ENCODE measurements at places on chromosomes 5 and 9.
A peak's percentile ranks its signal among the peaks of the same experiment; 100 is the strongest.

GRCh38 chr5:1029282-1029944 lies 20.8 kb downstream of the NKD2 start:
- H3K4me1 ChIP-seq: peaks cover 3% of the 10 kb centered on the region
- no peak overlapping the region for H3K27ac ChIP-seq
- no peak for DNase-seq

GRCh38 chr9:136694163-136694871 lies 7.1 kb upstream of the AGPAT2 start:
- H3K4me3 ChIP-seq: no peak overlapping the region
- peaks cover 20% of the 10 kb centered on the region for H3K27me3 ChIP-seq
- DNase-seq: no peak
- no peaks in the 10 kb centered on the region for H3K4me1 ChIP-seq
- H3K36me3 ChIP-seq: no peaks in the 10 kb centered on the region
- no peak overlapping the region for H3K27ac ChIP-seq

GRCh38 chr5:59007460-59008063 lies 424.7 kb downstream of the RAB3C start:
- peaks cover 6% of the 10 kb centered on the region for H3K36me3 ChIP-seq
- no peaks in the 10 kb centered on the region for H3K27me3 ChIP-seq
- H3K4me1 ChIP-seq: peaks cover 35% of the 10 kb centered on the region
- H3K4me3 ChIP-seq: no peak overlapping the region

GRCh38 chr5:151670953-151671636 lies 15.6 kb downstream of the SPARC start:
- DNase-seq: no peak
- peaks cover 3% of the 10 kb centered on the region for H3K36me3 ChIP-seq
- no peaks in the 10 kb centered on the region for H3K4me1 ChIP-seq
- no peak overlapping the region for H3K4me3 ChIP-seq

GRCh38 chr5:33753704-33754103 lies 138.1 kb downstream of the ADAMTS12 start:
- no peaks in the 10 kb centered on the region for H3K4me1 ChIP-seq
- H3K4me3 ChIP-seq: no peak overlapping the region
- peaks cover 13% of the 10 kb centered on the region for H3K27me3 ChIP-seq
- H3K36me3 ChIP-seq: no peaks in the 10 kb centered on the region
- DNase-seq: no peak
- no peak overlapping the region for H3K27ac ChIP-seq

GRCh38 chr9:127541865-127542264 lies 70.2 kb upstream of the STXBP1 start:
- no peaks in the 10 kb centered on the region for H3K27me3 ChIP-seq
- H3K27ac ChIP-seq: peak overlapping the region; percentile 67
- H3K36me3 ChIP-seq: no peaks in the 10 kb centered on the region
- DNase-seq: no peak
- H3K4me3 ChIP-seq: no peak overlapping the region

- peaks cover 80% of the 10 kb centered on the region for H3K27me3 ChIP-seq
- peaks cover 8% of the 10 kb centered on the region for H3K36me3 ChIP-seq
- no peak overlapping the region for H3K4me3 ChIP-seq
- no peaks in the 10 kb centered on the region for H3K4me1 ChIP-seq
- no peak for DNase-seq
Observed at GRCh38 chr9:126589349-126589748, 24.4 kb upstream of the LMX1B start.

GRCh38 chr5:7759951-7760580 lies 90.9 kb downstream of the CFAP90 start:
- no peak for DNase-seq
- H3K27ac ChIP-seq: no peak overlapping the region
- peaks cover 81% of the 10 kb centered on the region for H3K27me3 ChIP-seq
- peaks cover 6% of the 10 kb centered on the region for H3K36me3 ChIP-seq
- H3K4me1 ChIP-seq: peaks cover 4% of the 10 kb centered on the region
- no peak overlapping the region for H3K4me3 ChIP-seq

GRCh38 chr9:33178972-33179697 lies 12.0 kb upstream of the B4GALT1 start:
- peaks cover 13% of the 10 kb centered on the region for H3K27me3 ChIP-seq
- no peak overlapping the region for H3K27ac ChIP-seq
- H3K4me3 ChIP-seq: no peak overlapping the region
- H3K4me1 ChIP-seq: peaks cover 6% of the 10 kb centered on the region
- H3K36me3 ChIP-seq: no peaks in the 10 kb centered on the region

DNA sequence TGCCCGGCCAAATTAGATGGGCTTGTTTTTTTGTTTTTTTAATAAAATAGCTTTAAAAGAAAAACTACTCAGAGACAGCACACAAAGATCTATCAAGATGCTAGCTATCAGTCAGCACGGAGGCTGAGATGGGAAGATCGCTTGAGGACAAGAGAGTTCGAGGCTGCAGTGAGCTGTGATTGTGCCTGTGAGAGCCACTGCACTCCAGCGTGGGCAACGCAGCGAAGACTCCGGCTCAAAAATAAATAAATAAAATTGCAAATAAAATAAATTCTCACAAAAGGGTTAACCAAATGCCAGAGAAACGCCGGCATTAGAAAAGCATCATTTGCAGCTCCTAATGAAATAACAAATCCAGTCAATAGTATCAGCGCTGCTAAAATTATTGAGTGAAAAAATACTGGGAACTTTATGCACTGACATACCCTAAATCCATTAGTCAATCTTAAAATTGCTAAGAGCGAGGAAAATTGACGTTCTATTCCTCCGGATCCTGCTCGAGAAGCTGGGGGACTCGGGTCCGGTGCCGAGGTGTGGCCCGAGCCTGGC lies 681 bp downstream of the CPLANE1 start:
- no peak for DNase-seq
- H3K4me1 ChIP-seq: peaks cover 6% of the 10 kb centered on the region
- H3K27ac ChIP-seq: peak overlapping the region; percentile 90
- H3K27me3 ChIP-seq: no peaks in the 10 kb centered on the region

GRCh38 chr5:64165500-64166200 lies at the start of gene RNF180:
Gene RNF180 (plus strand): TSS chr5:64165843. CDS start chr5:64200808, 34,965 bp downstream.
- DNase-seq: no peak
- H3K4me3 ChIP-seq: peak within 1 kb of the TSS; percentile 16
- no peak within 1 kb of the TSS for H3K27ac ChIP-seq
- H3K4me1 ChIP-seq: peaks cover 3% of the 10 kb centered on the region
- no peaks in the 10 kb centered on the region for H3K36me3 ChIP-seq
- peaks cover 21% of the 10 kb centered on the region for H3K27me3 ChIP-seq

- no peak overlapping the region for H3K4me3 ChIP-seq
- no peak for DNase-seq
- H3K4me1 ChIP-seq: no peaks in the 10 kb centered on the region
- no peaks in the 10 kb centered on the region for H3K36me3 ChIP-seq
- H3K27ac ChIP-seq: no peak overlapping the region
- peaks cover 4% of the 10 kb centered on the region for H3K27me3 ChIP-seq
Observed at GRCh38 chr9:1200847-1201251, 150.7 kb downstream of the DMRT2 start.

GRCh38 chr5:136811551-136811950 lies 446.2 kb upstream of the TRPC7 start:
- H3K27ac ChIP-seq: no peak overlapping the region
- DNase-seq: no peak
- H3K4me3 ChIP-seq: no peak overlapping the region
- no peaks in the 10 kb centered on the region for H3K27me3 ChIP-seq
- H3K4me1 ChIP-seq: no peaks in the 10 kb centered on the region
- H3K36me3 ChIP-seq: no peaks in the 10 kb centered on the region

DNA sequence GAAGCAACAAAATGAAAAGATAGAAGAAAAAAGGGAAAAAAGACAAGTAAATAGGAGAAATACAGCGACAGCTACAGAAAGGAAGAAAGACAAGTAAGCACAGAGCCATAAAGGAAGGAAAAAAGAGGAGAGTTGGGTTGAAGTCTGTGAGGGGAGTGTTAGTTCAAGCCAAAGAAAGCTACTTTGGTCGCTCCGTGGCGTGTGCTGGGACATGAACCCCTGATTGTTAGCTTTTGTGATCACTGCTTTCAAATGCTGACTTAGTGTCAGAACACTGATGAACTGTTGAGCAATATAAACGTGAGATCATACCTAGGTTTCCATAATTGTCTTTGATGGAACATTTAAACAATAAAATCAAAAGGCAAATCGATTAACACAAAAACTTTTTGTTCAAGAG lies 370.1 kb downstream of the TMEM161B start:
- no peak for DNase-seq
- no peaks in the 10 kb centered on the region for H3K4me1 ChIP-seq
- H3K27ac ChIP-seq: no peak overlapping the region
- H3K36me3 ChIP-seq: no peaks in the 10 kb centered on the region
- H3K27me3 ChIP-seq: no peaks in the 10 kb centered on the region

DNA sequence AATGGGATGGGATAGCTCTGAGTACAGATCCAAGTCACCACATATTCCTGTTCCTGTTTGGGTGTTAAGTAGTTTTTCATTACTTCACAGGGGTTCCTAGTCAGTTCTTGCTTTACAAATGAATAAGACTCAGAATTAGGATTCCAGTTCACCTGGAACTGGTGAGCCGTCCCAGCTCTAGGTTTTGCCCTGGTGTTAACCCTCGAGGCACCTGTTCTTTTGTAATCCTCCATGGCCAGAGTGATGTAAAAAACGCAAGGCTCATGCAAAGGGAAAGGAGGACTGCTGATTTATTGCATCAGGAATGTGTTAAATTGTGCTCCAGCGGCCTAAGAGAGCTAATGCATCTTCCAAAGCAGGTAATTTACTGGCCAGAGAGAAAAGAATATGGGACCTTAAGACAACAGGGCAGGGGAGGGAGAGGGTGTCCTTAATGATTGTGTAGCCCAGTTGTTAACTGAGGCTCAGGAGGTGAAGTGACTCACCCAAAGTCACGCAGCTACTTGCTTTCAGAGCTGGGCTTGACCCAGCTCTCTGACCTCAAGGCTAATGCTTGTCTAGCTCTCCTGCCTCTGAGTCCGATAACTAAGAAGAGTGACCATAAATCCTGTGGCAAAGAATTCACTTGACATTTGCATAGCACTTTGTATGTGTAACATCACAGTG lies 70.5 kb downstream of the DMRT2 start:
- DNase-seq: no peak
- H3K36me3 ChIP-seq: no peaks in the 10 kb centered on the region
- H3K4me1 ChIP-seq: no peaks in the 10 kb centered on the region

DNA sequence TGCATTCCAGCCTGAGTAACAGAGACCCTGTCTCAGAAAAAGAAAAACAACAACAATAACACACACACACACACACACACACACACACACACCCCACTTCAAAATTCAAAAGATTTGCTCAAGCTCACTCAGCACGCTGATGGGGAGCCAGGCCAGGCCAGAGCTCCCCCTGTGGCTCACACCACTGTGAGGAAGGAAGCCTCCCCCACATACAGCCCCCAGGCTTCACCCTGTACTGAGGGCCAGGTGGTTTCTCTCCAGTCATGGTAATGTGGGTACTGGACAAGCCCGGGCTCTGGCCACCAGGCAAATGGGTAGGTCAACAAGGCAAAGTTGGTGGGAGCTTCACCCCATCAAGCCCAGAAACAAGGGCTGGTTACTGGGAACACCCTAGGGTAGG lies 19.0 kb downstream of the ATOX1 start:
- no peaks in the 10 kb centered on the region for H3K27me3 ChIP-seq
- peaks cover 5% of the 10 kb centered on the region for H3K36me3 ChIP-seq
- peak overlapping the region; percentile 57 for H3K4me3 ChIP-seq
- H3K27ac ChIP-seq: no peak overlapping the region
- H3K4me1 ChIP-seq: peaks cover 12% of the 10 kb centered on the region
- no peak for DNase-seq

DNA sequence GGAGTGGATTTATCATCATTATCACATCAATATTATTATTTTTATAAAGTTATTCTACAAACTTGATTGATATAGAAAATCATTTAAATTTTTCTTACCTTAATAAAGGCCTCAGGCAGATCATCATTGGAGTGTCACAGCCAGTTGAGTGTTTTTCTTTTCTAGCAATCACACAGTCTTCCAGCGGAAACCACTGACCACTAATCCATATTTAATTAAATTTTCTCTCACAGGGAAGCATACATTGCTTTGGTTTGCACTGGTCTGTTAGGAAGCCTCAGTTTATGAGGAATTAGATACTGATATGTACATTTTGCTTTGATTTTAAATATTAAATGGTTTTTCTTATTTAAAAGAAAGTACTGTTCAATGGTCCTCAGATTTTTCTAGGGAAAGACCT lies 6.7 kb downstream of the SPZ1 start:
- H3K27ac ChIP-seq: no peak overlapping the region
- H3K36me3 ChIP-seq: no peaks in the 10 kb centered on the region
- DNase-seq: no peak
- H3K4me1 ChIP-seq: no peaks in the 10 kb centered on the region

GRCh38 chr9:26945591-26945990 lies 1.5 kb downstream of the PLAA start:
- H3K4me1 ChIP-seq: peaks cover 40% of the 10 kb centered on the region
- DNase-seq: no peak
- no peaks in the 10 kb centered on the region for H3K36me3 ChIP-seq
- H3K27ac ChIP-seq: peak overlapping the region; percentile 95

- H3K4me3 ChIP-seq: no peak overlapping the region
- peaks cover 25% of the 10 kb centered on the region for H3K4me1 ChIP-seq
Observed at GRCh38 chr5:54993318-54993717, 7.9 kb upstream of the ESM1 start.

- DNase-seq: no peak
- no peak overlapping the region for H3K27ac ChIP-seq
Observed at GRCh38 chr5:135600971-135601381, 22.2 kb upstream of the CXCL14 start.

DNA sequence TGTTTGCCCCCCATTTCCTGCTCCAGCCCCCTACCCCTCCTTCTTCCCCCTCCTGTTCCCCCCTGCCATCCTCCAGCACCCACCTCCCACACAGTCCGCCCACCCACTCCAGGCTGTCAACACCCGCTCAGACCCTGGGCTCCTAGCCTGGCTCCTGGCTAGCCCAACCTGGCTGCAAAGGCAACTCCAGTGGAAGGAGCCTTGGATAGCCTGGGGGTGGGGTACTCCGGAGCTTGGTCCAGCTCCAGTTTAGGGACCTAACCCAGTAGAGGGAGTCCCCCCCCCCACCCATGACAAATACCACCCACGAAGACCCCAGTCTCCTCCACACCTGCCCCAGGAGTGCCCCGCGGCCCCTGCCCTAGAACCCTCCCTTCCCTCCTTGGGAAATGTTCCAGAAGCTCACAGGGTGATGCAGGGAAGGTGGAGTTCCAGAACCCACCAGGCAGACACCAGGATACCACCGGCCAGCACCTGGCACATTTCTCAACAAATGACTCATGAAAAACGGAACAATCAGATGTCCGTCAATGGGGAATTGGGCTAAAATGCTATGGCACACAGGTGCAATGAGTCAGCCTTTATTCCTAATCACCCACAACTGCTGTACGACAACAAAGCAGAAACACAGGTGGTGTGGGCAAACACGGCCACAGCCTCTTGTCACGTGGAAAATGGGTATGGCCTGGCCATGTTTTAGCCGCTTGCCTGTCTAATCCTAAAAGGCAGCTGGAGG lies 901 bp upstream of the SLC12A7 start:
- DNase-seq: no peak
- H3K4me1 ChIP-seq: peaks cover 13% of the 10 kb centered on the region
- H3K27me3 ChIP-seq: no peaks in the 10 kb centered on the region
- no peak overlapping the region for H3K27ac ChIP-seq
- H3K4me3 ChIP-seq: peak overlapping the region; percentile 75
- no peaks in the 10 kb centered on the region for H3K36me3 ChIP-seq

- H3K4me1 ChIP-seq: peaks cover 2% of the 10 kb centered on the region
- H3K4me3 ChIP-seq: no peak overlapping the region
- peaks cover 41% of the 10 kb centered on the region for H3K27me3 ChIP-seq
- DNase-seq: no peak
Observed at GRCh38 chr9:91658513-91659105, 235.0 kb upstream of the NFIL3 start.

- H3K36me3 ChIP-seq: no peaks in the 10 kb centered on the region
- DNase-seq: no peak
- H3K4me3 ChIP-seq: peak overlapping the region; percentile 87
Observed at GRCh38 chr9:110148384-110148783, 59.6 kb downstream of the C9orf152 start.

- H3K4me3 ChIP-seq: no peak overlapping the region
- no peak overlapping the region for H3K27ac ChIP-seq
- no peaks in the 10 kb centered on the region for H3K27me3 ChIP-seq
- H3K36me3 ChIP-seq: peaks cover 6% of the 10 kb centered on the region
Observed at GRCh38 chr5:94025788-94026473, 284.5 kb upstream of the POU5F2 start.
